ENCODE measurements at places on chromosomes 13 and 19. TPM values are rescaled to one million over a fixed set of nuclear protein-coding genes. Genes with fewer than 3 reads are reported as not detected.

DNA sequence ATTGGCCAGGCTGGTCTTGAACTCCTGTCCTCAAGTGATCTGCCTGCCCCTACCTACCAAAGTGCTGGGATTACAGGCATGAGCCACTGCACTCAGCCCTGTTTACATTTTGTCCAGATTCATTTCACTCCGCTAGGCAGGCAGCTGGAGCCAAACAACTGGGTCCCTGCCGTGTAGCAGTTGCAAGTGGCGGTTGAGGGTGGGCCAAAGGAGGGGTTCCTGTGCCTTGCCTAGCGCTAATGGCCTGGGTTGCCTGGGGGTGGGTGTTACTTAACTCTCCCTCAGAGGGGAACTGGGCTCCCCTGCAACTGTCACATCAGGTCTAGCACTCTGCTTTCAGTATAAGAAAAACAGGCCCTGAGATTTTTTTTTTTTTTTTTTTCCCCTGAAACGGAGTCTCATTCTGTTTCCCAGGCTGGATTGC lies 7.4 kb downstream of the ACP5 start:
- no peak for DNase-seq

- DNase-seq, result no peak
Observed at GRCh38 chr19:40337107-40337506, 11.1 kb downstream of the C19orf47 start.

- no peak for DNase-seq
Observed at GRCh38 chr19:40674291-40674690, 16.2 kb downstream of the NUMBL start.

DNA sequence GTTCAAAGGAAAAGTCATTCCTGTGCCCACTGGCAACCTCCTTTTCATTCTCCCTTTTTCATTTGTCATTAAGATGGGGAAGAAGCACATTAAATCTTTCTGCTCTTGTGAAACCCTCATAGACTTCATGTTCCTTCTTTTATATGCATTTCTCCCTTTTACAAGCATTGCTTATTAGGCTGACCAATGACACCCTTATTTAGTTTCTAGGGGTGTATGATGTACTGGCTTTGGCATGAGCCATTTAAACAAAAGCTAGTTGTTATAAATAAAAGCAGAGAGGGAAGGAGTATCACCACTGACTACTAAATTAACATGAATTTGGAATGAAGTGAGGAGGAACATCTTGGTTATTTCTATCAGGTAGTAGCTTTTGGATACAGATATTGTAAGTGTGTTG lies 68.2 kb upstream of the PCDH9 start:
- DNase-seq, result no peak

LMTK3 gene
- 2.4 TPM for total RNA-seq

TEX101 gene
- not detected for total RNA-seq

Data from Calu3 (cell line).